Stimulated activated CD8-positive, alpha-beta memory T cell treated with anti-CD3 and anti-CD28 coated beads, Interleukin-7, amount 100 ng/mL, for 1 hour (primary cell): ENCODE measurements at places on chromosomes 13 and 19.

DNA sequence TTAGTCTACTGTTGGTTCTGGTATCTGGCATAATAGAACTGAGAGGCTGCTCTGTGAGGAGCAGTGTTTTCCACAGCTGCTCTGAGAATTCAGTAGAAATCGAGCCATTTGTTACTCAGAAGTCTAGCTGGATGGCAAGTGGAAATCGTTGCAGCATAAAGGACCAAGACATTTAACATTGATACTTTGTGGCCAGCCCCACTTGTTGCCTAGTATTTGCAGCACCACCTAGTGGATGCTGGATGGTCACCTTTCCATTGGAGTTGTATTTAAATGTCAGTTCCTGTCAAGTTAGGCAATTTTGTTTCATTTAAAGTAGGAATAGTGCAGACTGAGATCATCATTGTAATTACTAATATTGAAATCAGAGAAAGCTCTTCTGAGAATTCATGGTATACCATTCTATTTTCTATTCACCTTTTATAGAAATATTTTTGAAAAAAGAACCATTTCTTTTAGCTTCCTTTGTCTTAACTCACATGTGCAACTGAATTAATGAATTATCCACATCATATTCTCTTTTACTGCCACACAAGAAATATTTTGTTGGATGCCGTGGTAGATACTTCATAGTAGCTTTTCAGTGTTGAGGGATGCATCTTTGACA is 64.6 kb downstream of the PDS5B start:
- peak; percentile 21 for DNase-seq

- no peak for DNase-seq
Observed at GRCh38 chr19:8494158-8494557, 8.3 kb downstream of the PRAM1 start.

DNA sequence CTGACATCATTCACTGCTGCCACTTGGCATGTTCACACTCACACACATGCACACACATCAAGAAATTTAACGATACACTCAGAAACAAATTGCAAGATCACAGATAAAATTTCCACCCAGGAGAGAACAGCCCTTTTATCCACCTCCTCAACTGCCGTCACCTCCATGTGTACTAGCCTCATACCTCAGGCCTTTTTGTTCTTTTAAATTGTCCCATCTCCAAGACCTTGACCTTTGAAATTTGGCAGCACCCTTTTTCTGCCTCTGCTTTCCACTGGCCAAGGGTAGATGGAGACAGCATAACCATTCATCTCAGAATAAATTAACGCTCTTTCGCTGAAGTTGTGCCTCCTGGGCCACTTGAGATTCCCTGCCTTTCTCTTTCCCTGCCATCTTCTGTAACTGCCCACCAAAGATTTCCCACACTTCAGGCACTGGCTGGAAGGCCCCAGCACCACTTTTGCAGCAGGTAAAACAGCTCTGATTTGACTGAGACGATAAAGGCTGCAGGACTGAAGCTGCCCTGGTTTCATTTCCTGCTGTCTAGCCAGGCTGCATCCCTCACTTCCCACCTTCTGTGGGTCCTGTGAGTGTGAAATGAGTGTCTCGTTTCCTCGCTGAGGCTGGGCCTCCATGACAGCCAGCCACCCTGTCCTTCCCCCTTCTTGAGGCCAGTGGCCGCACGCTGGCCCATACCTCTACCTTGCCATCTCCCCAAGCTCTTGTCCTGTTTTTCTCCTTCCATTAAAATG is 39.3 kb downstream of the MBNL2 start:
- peak; percentile 3 for DNase-seq

GRCh38 chr13:65347420-65348030 is 1882.6 kb downstream of the PCDH9 start:
- no peak for DNase-seq

- DNase-seq: no peak
Observed at GRCh38 chr19:32719611-32720059, at the start of gene TDRD12. TDRD12 (plus strand) TSS chr19:32719767; CDS start chr19:32720073, 306 bp downstream.
